GM19239 (cell line): ENCODE measurements at places on chromosomes 2 and 18.

DNA sequence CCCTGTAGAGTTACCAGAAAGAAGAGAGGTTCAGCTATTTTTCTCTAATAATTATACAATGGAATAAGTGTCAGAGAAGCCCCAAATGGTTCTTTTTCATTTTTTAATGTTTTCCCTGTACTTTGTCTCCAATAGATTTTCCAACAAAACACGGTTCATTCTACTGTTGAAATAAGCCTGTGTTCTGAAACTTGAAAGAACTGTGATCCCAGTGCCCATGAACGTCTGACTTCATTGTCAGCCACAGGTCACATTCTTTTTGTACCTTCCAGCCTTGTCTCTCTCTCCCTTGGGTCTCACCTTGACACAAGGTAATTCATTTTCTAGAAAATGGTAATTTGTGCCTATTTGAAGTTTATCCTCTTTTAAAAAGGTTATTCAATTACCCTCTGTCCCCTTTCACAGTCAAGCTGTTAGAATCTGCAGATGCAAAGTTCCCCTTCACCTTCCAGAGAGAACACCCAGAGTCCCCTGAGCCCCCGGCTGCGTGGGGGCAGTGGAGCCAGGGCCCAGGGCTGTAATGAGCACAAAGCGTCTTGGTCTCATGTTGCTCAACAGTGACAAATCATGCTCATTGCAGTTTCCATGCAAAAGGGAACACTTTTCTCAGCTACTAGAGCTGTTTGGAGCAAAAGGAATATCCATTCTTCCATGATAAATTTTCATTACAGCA is 115.2 kb downstream of the SPHKAP start:
- no peak for DNase-seq

DNA sequence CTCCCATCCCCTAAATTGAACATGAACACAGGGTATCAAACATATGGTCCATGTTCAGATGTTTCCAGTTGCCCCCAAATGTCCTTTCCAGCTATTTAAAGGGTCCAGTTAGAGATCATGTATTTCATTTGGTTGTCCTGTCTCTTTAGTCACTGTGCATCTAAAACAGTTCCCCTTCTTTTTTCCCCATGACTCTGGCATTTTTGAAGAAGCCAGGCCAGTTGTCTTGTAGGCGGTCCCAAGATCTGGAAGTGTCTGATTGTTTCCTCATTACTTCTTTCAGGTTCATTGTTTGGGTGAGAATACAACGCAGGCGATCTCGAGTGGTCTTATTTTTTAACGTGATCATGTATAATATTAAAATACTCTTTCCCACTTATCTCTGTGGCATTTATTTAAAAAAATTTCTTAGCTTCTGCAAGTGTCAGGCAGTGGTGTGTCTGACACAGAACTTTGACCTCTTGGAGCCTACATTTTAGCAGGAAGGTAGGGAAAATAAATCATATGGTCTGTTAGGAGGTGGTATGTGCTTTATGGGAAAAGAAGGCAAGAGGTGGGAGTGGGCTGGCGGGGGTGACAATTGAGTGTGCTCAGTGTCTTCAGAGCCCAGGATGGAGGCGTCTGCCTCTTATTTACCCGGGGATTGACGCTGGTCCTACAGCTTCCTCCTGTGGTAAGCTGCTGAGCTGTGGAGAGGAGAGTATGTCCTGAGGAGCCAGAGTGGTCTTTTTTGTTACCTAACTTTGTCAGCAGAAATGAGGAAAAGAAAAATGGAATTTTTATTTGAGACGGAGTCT is 8.1 kb downstream of the RAB31 start:
- no peak for DNase-seq

DNA sequence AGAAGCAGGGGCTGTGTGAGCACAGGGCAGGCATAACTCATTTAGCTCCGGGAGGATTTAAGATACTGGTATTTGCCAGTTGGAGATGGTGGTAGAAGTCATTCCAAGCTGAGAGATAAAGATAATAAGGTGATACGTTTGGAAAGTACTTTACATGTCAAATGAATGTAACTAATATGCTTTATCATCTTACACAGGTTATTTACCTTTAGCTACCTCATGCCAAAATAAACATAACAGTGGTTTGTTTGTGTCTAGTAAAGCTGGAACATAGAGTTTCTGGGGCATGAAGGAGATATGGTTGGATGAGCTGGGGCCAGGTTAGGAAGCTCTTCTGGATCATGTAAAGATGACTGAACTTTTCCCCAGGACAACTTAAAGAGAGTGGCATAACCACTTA is 126.9 kb upstream of the PIK3C3 start:
- no peak for DNase-seq

GRCh38 chr2:8222979-8223694 is 458.7 kb upstream of the ID2 start:
- no peak for DNase-seq

DNA sequence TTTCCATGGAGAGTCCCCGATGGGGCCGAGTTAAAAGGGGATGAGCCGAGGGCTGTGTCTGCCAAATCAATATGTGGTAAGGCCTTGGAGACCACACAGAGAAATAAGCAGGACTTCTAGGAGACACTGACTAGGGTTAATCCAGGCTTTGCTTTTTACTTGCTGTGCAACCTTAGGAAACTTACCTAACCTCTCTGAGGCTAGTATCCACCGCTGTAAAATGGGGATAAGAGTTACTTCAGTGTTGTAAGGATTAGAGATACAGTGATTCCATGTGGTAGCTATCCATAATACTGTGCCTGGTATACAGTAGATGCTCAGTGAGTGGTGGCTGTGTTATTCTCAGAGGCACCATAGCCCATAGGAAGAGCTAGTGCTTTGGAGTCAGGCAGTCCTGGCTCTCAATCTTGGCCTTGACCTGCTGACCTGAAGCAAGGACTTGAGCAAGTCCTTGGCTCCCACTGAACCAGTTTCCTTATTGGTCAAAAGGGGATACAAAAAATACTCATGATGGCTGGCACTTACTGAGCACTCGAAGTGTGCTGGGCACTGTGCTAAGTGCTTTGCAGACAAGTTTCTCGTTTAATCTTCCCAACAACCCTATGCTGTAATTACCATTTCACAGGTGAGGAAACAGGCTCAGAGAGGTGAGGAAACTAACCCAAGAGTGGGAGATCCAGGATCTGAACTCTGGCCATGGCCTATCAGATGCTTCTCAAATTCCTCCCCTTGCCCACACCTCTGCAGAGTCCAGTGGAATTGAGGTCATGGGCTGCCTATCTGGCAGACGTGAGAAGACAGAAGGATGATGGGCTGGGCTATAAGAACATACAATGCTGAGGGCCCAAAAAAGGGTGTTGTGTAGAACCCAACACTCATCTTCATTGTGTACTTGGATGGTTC is 12.0 kb upstream of the DES start:
- no peak for DNase-seq

GRCh38 chr18:63022429-63023022 is 297.0 kb downstream of the BCL2 start:
- DNase-seq, result no peak

DNA sequence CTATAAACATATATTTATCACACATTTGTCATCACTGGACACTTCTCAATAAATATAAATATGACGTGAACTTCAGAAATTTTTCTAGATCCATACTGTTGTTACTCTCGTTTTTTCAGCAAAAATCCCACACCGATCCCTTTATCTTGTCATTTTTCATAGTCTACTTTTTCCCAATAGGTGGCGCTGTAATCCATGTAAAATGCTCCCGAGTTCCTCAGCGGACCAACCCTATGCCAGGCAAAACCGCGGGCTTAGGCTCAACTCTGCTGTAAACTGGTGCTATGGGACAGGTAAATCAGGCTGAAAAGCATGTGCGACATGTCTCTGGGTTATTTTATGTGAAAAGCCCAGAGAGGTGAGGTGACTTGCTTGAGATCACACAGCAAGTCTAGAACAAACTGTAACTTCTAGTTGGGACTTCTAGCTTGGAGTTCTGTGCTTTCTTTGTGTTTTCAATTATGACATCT is 104.0 kb downstream of the COBLL1 start:
- DNase-seq, result no peak

DNA sequence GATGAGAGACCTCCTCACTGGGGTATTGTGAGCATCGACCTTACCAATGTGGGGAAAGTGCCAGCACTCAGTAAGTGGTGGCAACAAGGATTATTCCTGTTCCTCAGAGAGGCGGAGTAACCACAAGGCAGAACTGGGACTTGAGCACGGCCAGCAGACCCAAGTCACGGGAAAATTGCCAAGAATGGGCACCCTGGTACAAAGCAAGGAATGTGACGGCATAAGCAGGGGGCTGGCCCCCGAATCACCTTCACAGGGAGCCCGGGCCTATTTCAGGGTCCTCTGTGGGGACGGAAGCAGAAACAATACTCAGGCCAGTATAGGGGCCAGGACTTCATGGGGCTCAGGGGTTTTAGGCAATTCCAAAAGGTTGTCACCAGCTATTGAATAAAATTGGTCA is 25.4 kb downstream of the CENPA start:
- DNase-seq, result no peak

DNA sequence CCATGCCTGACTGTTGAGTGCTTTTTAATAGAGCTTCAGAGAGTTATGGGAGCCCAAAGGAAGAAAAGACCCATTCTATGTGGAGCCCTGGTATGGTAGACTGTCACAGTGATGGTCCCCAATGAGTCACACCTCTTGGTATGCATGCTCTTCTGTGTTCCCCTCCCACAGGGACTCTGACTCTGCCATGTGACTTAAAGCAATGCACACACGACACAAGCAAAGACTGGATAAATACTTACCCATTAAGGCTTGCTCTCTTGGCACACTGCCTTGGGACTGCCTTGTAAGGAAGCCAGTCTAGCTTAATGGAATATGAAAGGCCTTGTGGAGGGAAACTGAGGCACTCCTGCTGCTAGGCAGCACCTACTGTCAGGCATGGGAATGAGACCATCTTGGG is 16.7 kb upstream of the DTNB start:
- no peak for DNase-seq

- no peak for DNase-seq
Observed at GRCh38 chr2:118278046-118278445, 189.8 kb downstream of the INSIG2 start.

DNA sequence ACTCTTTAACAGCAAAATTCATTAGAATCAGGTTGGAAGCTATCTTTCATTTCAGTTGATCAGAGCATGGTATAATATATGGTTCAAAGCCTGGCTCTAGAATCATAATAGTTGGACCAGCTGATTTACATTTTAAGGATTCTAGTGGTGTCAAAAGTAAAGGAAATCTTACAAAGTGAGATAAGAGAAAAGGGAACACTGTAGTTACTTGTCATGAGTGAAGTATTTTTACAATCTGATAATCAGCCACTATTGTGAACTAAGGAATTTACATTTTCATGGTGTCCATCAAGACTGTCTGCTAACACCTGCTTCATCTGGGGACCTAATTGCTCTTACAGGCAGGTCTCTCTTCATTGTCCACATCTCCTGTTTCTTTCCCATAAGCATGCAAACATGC is 161.1 kb downstream of the SLC39A10 start:
- no peak for DNase-seq

DNA sequence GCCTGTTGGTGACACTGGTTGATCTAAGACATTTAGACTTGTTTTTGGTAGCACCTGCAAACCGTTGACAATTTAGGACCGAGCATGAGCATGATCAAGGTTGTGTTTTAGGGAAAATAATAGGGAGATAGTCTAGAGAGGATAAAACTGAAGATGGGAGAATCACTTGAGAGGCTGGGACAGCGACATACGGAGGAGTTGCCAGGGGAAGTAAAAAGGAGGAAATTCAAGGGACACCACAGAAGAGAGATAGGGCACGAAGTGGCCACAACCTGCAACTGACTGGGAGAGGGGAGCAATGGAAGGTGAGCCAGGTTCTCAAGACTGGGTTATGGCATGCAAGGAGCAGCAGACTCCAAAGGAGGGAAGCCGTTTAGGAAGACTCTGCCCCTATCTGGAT is 1.4 kb upstream of the ATP8B1 start:
- no peak for DNase-seq

- DNase-seq, result no peak
Observed at GRCh38 chr2:196238836-196239380, 67.5 kb upstream of the STK17B start.
